CD4-positive, alpha-beta T cell treated with Interleukin-2 at 100 ng/mL for 4 hours (primary cell): ENCODE measurements at places on chromosomes 7 and 10.

- DNase-seq = no peak
These were observed 306.4 kb upstream of the ZNF32 start for GRCh38 chr10:43955002-43955596.

DNA sequence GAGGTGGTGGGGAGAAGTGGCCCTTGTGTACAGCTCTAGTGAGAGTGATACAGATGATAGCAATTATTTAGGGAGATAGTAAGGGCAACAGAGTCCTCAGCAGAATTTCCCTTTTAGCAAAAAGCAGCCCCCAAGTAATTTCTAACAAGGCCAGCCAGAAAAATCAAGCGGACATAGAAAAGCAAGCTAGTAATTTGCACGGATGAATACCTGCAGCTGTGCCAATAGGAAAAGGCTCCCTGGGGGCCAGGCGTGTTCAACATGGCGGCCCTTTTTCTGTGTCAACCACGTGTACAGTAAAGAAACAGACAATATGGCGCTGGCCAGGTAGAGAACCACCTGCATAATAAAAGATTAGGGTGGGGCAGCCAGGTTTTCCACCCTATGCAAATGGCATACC is 7.4 kb downstream of the MCM10 start:
- no peak for DNase-seq

- no peak for DNase-seq
These were observed 85.1 kb upstream of the FRMD4A start for GRCh38 chr10:14415676-14416307.

GRCh38 chr10:113091920-113092319 is 141.9 kb downstream of the TCF7L2 start:
- no peak for DNase-seq

DNA sequence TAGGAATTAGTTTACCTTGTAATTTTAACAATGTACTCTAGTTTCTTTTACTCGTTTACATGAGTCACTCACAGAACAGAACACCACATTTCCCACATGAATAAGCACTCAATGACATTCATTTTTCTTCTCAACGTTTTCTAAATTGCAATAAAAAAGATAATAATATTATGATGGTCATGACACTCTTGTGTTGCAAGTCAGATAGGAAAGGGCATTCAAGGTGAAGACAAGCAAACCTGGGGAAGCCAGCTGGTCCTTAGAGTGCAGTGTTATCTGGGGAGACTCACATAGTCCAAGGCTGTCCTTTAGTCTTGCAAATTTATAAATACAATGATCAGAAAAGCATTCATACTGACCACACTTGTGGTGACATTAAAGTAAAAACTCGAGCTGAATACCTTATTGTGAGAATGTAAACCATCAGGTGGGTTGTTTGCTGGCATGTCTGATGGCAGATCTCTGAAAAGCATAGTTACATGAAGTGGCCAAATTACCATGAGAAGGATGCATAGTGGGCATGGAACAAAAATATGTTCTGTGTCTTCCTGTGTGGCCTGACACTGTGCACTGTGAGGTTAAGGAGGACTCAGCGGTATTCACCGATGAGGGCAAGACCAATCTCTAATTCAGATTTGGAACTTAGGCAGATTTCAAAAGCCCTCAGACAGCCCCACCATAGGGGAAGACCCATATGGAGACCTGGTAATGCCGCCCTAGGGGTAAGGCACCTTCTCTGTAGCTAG is 158.9 kb upstream of the ASAH2 start:
- no peak for DNase-seq

GRCh38 chr10:45144326-45145070 is 143.8 kb downstream of the ZNF22 start:
- DNase-seq = no peak

GRCh38 chr7:6130007-6130587 is 98.9 kb downstream of the ANKRD61 start:
- DNase-seq = no peak

DNA sequence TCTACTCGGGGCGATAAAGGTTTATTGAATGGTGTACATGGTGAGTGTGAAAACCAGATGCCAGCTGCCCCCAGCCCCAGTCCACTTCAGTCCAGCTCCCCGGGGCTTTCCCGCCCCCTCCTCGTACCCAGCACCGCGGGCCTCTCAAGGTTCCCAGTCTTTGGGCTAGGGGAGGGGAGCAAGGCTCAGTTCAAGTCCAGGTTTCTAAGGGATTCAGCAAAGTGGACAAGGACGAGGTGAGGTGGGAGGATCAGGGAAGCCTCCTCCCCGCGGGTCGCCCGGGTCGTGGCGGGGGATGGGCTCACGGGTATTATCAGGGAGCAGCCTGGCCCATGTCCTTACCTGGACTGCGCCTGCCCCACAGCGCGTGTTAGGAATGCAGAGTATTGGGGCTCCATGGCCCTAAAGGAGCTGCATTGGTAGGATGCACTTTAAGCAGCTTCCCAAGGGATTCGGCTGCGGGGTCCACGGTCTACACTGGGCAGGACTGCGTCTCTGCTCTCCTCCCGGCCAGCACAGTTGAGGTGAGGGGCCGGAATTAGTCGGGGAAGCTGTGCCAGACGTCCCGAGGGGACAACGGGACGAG is 541 bp upstream of the PFKFB3 start:
- DNase-seq = no peak

DNA sequence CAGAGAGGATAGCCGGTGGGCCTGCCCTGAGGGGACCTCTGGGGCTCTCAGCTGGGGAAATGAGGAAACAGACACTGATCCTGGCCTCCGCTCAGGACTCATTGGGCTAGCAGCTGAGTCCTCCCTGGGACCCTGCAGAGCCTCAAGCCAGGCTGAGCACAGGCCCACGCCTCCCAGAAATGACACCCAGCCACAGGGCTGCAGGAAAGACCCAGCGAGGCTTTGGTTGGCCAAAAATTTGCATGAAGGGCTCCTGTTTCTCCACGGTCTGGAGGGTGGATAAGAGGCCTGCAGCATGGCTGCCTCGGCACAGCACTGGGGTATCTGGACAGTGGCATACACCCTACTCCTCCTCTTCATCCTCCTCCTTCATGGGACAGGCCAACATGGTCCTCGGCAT is 60.4 kb downstream of the ZNF33B start:
- no peak for DNase-seq

DNA sequence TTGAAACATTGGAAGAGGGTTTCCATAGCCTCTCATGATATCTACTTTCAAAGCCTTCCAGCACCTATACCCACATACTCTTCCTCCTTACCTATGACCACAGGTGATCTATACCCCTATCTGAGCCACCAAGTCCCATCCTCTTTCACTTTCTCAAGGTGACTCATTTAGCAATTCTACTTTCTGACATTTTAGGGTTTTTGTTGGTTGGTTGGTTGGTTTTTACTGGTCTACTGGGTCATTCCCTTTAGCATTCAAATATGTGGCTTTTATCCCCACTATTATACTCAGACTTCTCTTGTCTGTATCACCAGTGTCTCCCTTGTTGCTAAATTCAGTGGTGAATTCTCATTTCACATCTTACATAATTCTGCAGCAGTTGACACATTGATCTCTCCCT is 130.4 kb upstream of the STEAP4 start:
- no peak for DNase-seq

DNA sequence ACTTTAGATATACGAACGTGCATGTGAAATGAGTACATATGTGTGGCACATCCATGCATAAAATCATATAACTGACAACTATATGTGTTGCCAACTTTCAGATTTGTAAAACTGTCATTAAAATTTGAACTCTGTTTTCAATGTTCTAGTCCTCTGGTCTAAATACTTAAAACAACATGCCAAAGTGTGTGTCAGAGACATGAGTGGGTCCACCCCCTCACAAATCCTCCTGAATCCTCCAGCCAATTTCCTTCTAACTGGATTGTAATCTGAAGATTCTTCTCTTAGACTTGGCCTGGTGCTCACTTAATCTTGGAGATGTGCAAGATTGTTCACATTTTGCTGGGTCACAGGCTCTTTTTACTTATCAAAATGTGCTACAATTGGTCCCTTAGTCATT is 184.1 kb downstream of the RELN start:
- DNase-seq = no peak

GRCh38 chr10:132428486-132428995 is 31.5 kb downstream of the PWWP2B start:
- no peak for DNase-seq

GRCh38 chr7:70660154-70660818 is 471.7 kb upstream of the GALNT17 start:
- DNase-seq = peak; percentile 58

DNA sequence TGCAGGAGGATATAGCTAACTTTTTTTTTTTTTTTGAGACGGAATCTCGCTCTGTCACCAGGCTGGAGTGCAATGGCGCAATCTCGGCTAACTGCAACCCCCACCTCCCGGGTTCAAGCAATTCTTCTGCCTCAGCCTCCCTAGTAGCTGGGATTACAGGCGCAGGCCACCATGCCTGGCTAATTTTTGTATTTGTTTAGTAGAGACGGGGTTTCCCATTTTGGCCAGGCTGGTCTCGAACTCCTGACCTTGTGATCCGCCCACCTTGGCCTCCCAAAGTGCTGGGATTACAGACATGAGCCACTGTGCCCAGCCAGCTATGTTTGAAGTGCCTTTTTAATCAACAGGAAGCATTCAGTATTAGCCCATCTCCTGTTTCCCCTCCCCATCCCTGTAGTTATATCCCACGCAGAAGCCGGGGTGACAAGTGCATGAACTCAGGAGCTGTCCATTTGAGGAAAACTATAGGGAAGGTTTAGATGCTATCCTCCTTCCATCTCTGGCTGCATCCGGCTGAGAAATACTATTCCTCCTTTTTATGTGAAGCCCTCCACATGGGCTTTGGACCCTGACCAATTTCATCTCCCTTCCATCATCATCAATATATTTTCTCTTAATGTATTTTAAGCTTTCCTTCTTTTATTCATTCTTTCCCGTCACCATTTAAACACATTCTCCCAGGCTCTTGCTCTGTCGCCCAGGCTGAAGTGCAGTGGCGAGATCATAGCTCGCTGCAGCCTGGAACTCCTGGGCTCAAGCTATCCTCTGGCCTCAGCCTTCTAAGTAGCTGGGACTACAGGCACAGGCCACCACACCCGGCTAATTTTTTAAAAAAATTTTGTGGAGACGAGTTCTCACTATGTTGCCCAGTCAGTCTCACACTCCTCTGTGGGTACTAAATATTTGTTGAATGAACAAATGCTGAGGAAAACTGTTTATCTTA is 1.3 kb upstream of the POT1 start:
- no peak for DNase-seq

- DNase-seq = no peak
These were observed 14.6 kb downstream of the IFIT3 start for GRCh38 chr10:89342206-89342958.

DNA sequence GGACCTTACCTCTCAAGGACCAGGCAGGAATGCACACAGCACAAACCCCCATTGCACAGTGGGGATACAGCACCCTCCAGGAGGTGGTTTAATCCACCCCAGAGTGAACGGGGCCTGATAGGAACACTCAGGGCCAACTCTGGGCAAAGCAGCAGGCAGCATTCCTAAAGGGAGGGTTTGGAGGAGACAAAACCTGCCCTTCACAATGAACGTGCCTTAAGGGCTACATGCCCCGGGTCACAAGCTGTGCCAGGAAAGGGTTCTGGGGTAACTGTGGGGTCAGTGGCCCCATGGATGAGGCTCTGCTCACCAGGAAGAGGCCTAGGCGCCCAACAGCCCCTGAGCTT is 1.1 kb downstream of the GPRIN2 start:
- DNase-seq = no peak

GRCh38 chr7:139714163-139714901 is 63.5 kb downstream of the HIPK2 start:
- DNase-seq = no peak

- no peak for DNase-seq
These were observed 100.0 kb upstream of the PRR15 start for GRCh38 chr7:29463504-29464158.

- DNase-seq = no peak
These were observed 150.1 kb upstream of the TMEM72 start for GRCh38 chr10:44761076-44761475.

DNA sequence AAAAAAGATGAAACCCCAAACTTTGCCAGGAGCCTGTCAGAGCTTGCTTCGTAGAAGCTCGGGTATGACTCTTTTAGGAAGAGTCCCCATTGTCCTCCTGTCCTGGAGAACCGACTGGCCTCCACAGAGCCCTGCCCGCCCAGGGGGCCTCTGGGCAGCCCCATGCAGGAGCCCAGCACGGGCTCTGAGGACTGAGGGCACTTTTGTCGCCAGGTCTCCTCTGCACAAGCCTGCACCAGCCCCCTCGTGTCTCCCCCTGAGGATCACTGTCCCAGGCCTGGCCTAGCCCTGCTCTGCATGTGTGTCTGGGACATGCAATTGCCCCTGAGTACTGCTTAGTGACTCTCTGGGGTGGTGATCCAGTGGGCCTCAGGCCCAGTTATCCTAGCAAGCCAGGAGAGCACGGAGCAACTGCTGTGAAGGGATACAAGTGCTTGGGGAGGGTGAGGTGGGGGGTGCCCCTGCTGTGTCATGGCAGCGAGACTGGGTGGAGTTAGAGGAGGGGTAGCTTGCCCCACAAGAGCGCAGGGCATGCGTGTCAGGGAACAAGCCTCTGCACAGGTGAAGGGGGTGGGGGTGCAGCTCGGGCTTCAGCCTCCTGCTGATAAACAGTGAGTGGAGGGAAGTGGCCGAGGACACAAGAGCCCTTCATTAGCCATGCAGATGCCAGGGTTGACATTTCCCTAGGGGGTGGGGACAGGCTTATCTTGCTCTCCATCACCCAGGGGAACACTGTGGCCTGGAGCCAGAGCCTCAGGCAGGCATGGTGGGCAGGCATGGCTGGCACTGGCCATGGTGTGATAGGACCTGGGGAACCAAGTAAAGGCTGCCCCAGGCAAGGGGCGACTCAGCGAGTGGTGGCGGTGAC is 143.4 kb downstream of the C10orf105 start:
- DNase-seq = no peak

DNA sequence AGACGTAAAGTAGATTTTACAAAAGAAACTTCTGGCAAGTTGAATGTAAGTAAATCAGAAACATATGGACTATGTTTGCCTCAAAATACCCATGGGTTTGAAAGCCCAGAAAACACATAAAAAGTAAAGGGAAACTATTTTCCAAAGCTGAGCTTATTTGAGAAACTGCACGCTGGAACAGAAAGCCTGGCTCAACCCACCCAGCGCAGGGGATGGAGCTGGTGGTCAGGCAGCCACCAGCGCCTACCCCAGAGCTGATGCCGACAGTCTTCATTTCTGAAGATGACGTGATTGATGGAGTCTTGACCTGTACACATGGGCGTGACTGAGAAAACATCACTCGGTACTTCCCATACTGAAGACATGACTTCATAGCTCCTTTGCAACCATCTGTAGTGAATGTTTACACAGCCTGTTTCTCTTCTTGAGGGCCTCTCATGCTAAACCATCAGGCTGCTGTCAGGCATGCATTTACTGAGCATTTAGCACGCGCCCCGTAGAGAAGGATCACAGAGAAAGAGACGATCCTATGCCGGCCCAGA is 232.6 kb upstream of the AUTS2 start:
- no peak for DNase-seq
